MV-4-11 (cell line): ENCODE measurements at places on chromosomes 4 and X.
A peak's percentile ranks its signal among the peaks of the same experiment; 100 is the strongest.

GRCh38 chr4:147984065-147984777 lies 252.3 kb downstream of the ARHGAP10 start:
- peak; percentile 12 for DNase-seq

DNA sequence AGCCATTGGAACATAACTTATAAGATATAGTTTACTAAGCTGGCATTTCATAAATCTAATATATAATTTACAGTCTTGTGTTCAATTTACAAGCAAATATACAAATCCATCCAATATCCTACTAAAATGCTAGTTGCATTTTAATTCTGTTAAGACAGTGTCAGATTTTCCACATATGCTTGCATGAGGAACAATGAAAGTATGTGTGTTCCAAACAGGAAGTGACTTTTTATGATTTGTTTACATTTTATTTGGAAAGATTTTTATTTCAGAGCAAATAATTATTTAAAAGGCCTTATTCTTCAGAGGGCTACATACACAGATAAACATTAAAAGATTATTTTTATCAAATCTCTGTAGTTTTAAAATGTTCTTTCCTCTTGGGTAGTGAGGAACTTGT lies 130.1 kb downstream of the KLHL34 start:
- no peak for DNase-seq

DNA sequence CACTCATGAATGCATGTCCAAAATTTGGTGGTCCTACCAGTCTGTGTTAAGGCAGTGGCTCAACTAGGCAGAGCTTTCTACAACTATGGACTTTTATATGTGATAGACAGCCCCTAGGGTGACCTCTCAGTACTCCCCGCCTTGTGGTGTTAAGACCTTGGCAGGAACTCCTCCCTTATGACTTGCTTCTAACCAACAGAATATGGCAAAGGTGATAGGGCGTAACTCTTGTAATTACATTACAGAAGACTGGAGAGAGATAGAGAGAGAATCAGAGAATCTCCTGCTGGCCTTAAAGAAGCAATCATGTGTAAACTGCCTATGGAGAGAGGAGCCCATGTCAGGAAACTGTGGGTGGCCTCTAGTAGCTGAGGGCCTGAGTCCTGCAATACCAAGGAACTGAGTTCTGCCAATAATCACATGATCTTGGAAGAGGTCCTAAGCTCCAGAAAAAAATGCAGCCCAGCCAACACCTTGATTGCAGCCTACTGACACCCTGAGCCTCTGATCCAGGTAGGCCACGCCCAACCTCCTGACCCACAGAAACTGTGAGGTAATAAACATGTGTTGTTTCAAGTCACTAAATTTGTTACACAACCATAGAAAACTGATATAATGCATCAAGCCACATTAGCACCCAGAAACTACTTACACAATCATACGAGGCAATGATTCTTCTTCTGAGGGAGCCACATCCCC lies 68.9 kb downstream of the INPP4B start:
- DNase-seq, result no peak

GRCh38 chrX:17591741-17592110 lies 145.6 kb upstream of the SCML1 start:
- DNase-seq, result peak; percentile 0

DNA sequence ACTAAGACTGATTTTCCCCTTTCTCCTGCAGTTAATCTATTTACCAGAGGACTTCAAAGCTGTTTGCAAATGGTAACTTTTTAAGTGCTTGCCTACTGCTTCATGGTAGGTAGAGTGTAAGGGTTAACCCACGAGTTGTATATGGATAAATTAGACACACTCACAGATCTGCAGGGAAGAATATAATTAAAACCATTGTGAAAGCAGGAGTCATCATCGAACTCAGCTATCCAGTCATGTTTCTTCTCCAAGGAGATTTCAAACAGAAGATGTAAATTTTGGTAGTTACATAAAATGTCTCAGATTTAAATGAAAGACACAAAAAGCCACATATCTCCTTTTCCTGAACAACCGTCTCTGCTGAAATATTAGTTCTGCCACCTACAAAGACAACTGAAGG lies 549 bp upstream of the XG start:
- no peak for DNase-seq

DNA sequence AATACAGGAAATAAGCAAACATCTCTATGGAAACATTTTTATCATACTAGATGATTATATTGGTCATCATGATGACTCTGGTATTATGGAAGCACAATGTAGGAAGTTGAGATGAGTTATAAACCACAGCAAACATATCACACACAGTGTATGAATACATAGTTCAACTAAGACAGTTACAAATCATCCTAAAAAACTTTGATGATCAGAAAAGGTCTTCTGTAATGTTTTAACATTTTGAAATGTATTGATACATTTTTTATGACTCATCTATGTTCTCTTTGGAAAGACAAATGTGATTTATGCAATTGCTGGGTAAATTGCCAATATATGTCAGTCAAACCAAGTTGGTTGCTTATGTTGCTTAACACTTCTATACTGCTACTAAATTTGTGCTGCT lies 4.8 kb downstream of the CXCL3 start:
- DNase-seq, result no peak

- peak; percentile 6 for DNase-seq
Measured at GRCh38 chr4:41963105-41963504, 18.5 kb upstream of the DCAF4L1 start.

GRCh38 chr4:25818371-25818871 lies 44.4 kb downstream of the SEL1L3 start:
- DNase-seq, result no peak

DNA sequence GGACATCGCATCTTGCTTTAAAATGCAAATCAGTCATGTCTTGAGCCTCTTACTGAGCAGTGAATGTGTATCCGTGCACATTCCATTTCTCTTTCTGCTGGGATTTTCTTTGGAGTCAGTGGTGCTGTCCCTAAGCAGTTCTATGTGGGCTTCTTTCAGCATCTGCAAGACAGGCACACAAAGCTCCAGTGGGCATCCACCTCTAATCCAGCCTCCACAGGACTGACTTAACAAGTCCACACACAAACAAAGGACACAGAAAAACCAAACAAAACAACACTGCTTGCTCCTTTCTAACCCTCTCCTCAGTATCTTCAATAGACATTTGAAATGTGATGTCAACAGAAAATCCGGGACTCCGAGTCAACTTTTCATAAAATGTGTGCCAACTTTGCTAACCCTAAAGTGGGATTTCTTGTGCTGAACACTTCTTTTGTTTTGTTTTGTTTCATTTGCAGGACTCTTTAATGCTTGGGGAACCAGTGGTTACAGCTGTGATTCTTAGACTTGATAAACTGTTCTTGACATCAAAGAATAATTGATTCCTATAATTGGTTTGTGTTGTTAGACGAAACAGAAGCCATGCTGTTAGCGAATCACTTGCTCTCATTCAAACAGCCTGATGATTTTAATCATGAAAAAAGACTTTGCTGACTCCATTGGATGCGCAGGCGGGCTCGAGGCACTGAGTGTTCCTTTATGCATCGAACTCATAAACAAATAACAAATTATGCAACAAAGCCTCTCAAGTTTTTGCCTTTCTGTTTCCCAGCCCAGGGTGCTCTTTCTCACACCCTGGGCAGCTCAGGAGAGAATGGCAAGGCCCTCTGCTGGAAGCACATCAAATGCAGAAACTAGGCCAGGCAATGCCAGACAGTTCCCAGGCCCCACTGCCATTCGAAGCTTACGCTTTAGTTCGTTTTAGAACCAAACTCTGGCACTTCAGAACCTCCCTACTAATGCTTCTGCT lies 20.1 kb downstream of the ETNPPL start:
- DNase-seq, result no peak

DNA sequence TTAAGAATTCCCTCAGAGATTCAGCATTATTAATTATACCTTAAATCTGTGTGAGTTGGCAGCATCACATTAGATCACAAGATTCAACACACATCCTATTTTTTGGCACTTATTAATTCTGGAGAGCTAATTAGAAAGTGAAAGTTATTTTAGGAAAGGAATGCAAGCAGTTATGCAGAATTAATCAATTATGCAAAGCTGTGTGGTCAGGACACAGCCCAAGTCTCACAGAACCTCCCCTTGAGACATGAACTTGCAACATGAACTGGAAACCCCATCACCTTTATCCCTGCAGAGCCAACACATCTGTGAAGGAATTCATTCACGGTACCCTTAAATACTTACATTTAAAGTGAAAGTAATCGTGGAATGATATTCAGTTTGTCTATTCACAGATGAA lies 80.5 kb downstream of the TSPAN5 start:
- no peak for DNase-seq

DNA sequence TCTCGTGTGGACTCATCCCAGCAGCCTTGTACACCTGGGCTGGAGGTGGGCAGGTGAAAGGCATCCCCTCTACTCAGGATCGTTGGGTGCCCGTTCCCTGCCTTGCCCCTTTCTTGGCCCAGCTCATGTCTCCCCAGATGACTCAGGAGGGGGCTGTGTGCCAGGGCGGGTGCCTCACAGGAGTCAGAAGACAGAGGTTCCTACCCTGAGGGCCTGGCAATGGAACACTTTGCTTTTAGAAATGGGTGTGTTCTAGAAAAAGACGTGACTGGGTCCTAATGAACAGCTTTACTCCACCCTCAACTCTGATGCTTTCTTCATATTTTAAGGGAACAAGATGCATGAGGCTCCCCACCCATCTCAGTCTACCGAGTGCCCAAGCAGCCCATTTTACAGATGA lies 22.5 kb upstream of the TRIM2 start:
- no peak for DNase-seq

- no peak for DNase-seq
Measured at GRCh38 chr4:46441136-46441859, 51.4 kb upstream of the GABRA2 start.

DNA sequence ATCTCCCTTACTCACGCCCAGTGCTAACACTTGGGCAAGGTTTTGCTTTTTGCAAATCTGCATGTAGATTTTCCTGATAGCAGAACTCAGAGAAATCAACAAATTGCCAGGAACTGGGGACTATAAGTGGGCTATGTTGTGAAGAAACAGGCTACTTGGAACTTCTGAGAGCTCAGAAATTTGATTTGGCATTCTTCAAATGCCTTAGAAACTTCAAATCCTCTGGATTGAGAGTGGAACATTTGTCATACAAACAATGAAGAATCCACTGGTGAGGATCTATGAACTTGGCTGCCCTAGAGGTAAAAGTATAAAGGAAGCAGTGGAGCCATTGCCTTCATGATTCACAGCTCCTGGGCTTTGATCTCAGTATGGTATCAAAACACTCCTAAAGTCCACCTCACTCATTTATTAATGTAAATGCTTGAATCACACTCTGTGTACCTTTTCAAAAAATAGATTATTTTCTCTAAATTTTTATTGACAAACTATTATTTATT lies 126.0 kb downstream of the GLRA3 start:
- DNase-seq, result no peak

DNA sequence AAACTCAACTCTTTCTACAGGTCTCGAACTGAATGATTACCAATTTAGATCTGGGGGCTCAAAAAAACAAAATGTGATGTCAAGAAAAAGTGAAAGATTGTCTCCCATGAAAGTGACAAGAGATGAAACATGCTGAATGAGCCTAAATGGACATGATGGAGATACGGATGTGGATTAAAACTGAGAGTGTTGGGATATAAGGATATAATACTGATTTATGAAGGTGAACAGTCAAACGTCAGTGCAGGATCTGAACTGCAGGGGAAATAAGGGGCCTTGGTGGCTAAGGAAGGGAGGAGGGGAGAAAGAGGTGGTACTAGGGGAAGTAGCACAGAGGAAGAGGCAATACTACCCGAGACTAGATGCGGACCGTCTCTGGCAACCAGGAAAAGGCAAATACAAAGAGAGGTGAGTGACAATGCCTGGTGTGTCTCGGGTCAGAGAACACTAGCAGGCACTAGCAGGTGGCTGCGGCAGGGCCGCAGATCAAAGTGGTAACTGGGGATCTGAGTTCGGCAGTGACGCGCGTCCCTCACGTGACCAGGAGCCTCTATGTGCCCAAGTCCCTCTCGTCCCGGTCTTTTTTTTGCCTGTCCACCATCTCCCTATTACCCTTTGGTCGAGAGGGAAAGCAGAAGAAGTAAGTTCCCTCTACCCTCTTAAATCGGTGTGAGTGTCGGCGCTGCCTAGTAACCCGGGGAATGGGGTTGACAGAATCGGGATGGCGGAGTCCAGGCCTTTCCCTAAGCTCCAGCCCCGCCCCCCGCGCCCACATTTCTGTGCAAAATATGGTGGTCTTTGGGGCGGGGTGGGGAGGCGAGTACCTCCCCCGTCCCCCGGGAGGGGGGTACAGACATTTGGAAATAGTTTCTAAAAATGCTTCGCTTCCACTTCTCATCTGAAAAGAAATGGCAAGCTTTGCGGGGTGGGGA lies at the start of gene TCEAL1:
TCEAL1 (plus strand) TSS at position 590 of the 932 bp plus-strand sequence. CDS start 942 bp downstream, outside the sequence.
- no peak for DNase-seq

- peak; percentile 61 for DNase-seq
Measured at GRCh38 chrX:16137416-16138107, 14.2 kb downstream of the GRPR start.

GRCh38 chr4:5812506-5813229 lies 80.2 kb downstream of the CRMP1 start:
- DNase-seq, result peak; percentile 69

GRCh38 chr4:89204624-89205023 lies 93.3 kb downstream of the TIGD2 start:
- DNase-seq, result no peak

DNA sequence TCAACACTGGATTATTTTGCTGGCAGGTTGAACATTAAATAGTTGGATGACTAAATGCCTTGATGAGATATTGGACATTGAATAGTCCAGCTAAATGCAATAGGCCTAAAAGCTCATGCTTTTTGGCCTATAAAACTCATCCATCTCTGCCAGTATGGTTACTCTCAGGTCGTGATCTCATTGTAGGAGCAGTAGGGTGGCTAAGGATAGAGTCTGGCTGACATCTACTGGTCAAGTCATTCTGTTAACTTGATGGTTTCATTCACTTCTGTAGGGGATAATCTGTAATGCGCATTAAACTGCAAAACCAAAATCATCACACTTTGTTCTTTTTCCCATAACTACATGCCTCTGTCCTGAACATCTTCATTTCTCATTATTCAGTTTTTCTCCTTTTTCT lies 227.0 kb downstream of the DKK2 start:
- peak; percentile 59 for DNase-seq

DNA sequence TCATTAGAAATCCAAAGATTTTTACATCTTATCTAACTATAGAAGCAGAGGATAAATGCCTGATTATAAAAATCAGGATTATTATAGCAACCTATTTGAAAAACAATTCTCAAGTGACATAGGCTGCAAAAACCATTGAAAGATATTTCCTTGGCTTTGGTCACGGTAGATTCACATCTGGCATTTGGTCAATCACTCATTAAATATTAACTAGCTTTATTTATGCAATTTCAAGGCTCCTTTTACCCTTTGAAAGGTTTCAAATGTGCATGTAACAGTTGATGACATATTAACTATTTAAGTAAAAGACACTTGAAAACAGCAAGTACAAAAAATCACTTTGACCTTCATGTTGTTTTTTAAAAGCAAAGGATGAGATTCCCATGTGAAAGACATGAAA lies 98.1 kb downstream of the MMRN1 start:
- DNase-seq, result no peak
